HuH-7.5 (cell line): ENCODE measurements at places on chromosomes 1 and 21.

- DNase-seq, result no peak
Observed at GRCh38 chr21:31618696-31619430, 40.6 kb upstream of the SOD1 start.

GRCh38 chr21:31360717-31361116, 16.7 kb upstream of the TIAM1 start:
- no peak for DNase-seq

GRCh38 chr1:77281491-77282186, at the start of gene AK5:
Gene AK5, plus strand, starts transcription at chr1:77282019. Its CDS starts 295 bp downstream, at chr1:77282314.
- DNase-seq, result peak; percentile 16

DNA sequence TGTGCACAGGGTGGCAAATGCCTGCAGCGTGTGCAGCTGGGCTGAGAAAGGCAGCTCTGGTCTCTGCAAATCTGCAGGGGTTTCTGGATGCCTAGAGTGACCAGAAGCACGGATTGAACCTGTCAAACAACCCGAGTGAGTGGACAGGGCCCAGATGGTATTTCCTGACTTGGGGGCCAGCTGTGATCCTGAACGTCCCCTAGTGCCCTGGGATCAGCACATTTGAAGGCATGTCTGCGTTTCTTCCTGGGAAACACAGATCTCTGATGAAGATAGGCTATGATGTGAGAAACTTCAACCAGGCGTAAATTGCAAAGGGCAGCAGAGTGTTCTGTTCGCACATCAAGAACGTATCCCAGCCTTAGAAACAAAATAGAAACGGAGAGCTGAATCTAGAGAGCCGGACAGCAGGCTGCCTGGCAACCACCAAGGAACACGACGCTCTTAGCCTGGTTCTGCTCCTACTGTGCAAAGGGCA, 163.1 kb downstream of the KCNJ6 start:
- DNase-seq, result no peak

GRCh38 chr1:172790245-172790644, 131.3 kb downstream of the FASLG start:
- no peak for DNase-seq

- no peak for DNase-seq
Observed at GRCh38 chr1:25484096-25484495, 53.4 kb downstream of the MACO1 start.

- DNase-seq, result no peak
Observed at GRCh38 chr1:59156051-59156450, 140.8 kb upstream of the FGGY start.

DNA sequence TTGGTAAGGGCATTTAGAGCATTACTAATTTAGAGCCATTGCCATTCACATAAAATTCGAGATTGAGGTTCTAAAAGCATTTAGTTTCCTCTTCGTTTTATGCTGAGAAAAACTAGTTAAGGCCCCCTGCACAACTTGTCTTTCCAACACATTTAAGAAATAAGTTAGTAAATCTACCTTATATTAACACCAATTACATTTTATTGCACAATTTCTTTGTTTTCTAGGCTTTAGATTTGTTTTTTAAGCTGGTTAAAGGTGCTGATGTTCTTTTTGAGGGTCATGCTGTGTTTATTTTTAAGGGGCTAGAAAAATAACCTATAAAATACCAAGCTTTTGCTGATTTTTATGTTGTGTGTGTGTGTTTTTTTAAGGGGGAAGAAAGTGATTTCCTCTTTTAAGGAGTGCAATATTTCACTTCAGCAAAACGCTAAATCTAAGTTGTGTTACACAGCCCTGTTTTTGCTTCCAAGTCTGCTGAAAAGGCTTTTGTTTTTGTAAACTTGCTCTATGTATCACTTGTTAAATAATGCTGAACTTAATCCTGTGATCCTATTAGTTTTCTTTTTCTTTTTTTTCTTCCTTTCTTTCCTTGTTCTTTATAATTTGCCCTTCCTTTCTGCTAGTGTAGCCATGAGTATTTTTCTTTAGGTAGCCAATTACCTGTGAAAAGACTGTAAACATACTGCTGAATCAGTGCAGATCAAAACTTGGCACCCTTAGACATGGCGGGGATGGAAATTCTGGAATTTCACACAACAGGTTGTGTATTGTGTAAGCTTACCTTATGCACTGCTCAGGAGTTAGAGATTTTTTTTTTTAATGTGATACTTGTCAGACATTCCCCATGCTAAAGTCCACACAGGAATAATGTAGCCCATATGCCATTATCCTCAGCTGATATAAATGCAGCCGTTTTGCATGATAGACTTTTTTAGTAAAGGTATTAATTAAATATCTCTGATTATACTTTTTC, 1.5 kb downstream of the CEPT1 start:
- DNase-seq, result no peak

DNA sequence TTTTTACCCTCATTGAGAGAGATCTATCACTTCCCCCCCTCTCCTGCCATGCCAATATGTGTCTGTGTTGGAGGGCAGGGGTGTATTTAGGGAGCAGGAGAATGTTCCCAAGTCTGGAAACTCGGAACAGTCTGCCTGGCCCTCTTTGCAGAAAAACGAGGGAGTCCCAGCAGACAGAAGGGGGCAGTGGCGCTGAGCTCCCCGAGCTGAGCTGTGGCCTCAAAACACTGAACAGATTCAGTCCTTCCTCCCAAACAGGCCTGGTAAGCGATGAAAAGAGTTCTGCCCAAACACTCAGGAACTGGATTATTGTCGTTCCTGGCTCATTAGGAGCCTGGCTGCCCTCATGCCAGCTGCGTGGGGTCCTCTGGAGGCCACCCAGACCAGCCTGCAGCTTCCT, 981 bp downstream of the CLDN14 start:
- DNase-seq, result no peak

- DNase-seq, result no peak
Observed at GRCh38 chr1:205980237-205980870, 22.8 kb downstream of the RAB7B start.

DNA sequence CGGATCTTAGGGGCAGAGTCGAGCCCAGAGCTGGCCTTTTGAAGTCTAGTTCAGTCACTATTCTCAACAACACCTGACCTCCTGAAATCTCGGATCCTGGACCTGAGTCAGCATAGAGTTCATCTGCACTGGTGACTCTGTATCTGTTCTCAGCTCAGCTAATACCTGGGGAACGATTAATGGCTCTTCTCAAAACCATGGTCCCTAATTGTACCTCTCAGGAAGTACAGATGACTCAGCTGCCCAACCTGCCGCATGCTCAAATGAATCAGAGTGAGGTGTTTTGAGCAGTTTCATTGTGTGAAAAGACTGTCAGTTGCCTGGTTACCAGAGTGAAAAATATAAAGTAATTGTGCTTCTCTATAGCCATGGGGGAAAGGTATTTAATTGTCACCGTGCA, 89.2 kb downstream of the SLC35F3 start:
- DNase-seq, result no peak

- DNase-seq, result no peak
Observed at GRCh38 chr1:25645637-25646400, 29.2 kb downstream of the MAN1C1 start.

GRCh38 chr1:204685236-204686006, at the start of gene LRRN2:
Gene LRRN2, minus strand, starts transcription at chr1:204685738. Its CDS starts 65,746 bp downstream, at chr1:204619992.
- DNase-seq, result no peak

- DNase-seq, result no peak
Observed at GRCh38 chr1:201016211-201016651, 7.3 kb downstream of the KIF21B start.

- no peak for DNase-seq
Observed at GRCh38 chr1:79190074-79190473, 183.5 kb upstream of the ADGRL4 start.

GRCh38 chr1:16913833-16914662, 7.7 kb upstream of the CROCC start:
- peak; percentile 97 for DNase-seq

DNA sequence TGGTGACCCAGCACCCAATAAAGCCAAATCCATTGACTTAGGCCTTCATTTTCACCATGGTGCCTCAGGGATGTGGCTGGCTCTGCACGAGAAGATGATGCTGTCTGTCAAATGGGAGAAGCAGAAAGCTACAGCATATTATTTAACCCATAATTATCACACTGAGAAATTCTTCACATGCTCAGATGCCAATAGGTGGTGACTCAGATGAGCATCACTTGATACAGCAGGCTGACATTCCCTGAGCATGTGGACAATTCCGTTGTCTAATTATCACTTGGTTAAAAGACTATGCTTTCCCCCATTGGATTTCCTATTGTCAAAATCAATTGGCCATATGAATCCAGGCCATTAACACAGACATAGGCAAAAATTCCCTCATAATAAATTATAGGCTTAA, 44.0 kb upstream of the HSD3B1 start:
- no peak for DNase-seq

- no peak for DNase-seq
Observed at GRCh38 chr1:244394826-244395765, 56.6 kb downstream of the ADSS2 start.

DNA sequence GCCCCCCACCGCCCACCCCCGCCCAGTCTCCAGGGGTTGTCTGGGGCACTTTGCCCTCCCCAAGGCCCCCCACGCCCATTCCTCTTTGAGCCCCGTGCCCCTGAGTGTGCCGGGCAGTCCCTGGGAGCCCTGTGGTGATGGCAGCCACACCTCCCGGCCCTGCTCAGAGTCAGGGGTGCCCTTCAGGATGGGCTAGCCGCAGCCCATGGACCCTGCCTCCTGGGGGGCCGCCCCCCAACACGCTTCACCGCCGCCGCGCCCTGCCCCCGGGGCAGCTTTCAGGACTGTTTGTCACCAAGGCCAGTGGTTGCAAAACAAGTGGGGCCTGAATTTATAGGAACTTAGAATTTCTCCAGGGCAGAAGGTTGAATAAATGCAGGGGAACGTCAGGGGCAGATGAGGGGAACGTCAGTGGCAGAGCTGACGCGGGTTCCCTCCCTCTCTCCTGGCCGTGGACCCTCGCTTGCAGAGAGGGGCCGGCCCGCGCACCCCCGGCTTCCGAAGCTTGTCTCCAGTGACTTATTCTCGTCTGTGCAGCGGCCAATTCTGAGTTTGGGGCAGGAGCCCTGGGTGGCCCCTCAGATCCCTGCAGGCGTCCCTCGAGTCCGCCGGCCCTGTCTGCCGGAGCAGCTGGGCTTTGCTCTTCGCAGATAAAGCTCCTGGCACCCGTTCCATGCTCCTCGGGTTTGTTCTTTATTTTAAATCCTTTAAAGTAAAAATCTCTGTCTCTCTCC, 41.2 kb upstream of the ADARB1 start:
- no peak for DNase-seq

GRCh38 chr1:93738075-93738622, 56.5 kb upstream of the BCAR3 start:
- no peak for DNase-seq

- DNase-seq, result no peak
Observed at GRCh38 chr1:22772014-22772413, 61.4 kb downstream of the EPHB2 start.

DNA sequence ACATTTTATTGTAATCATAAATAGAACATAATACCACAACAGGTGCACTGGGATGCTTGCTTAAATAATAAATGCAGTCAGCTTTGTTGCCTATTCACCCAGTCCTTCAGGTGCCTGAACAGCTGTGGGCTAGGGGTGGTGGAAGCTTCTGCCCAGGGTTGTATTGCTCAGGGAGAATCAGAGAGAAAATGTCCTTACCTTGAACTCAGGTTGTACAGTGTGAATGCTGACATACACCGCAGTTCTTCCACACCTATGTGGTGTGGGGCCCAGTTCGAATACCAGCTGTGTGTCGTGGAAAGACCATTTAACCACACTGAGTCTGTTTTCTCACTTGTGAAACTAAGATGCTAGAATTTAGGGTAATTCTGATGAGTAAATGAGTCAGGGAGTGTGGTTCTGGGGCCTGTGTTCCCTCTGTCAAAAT, 115.7 kb upstream of the ATP1A1 start:
- DNase-seq, result no peak

GRCh38 chr1:179269071-179269470, 24.5 kb upstream of the SOAT1 start:
- no peak for DNase-seq

DNA sequence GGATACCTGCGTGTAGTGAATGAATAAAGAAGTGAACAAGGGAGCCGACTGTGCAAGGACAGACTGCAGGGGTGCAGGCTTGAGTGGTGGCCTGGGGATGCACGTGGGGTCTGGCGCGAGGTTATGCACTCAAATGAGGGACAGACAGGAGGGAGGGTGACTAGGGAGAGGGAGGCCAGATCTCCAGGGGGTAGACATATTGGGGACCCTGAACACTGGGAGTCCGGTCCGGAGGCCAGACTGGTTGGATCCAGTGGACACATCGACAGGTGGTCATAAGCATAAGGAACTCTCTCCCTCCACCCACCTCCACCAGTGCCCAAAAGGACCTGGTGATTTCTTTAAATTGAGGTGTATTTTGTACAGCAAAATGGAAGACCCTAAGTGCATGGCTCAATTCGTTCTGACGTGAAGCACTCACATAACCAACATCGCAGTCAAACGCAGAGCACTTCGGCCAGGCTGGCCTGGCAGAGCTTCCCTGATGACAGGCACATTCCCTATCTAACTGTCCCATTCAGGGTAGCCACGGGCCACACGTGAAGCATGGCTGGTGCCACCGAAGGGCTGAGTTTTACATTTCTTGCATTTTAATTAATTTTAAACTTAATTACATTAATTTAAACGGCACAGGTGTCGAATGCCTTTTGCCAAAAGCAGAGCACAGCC, 14.0 kb downstream of the WNT3A start:
- DNase-seq, result no peak

GRCh38 chr1:186802388-186802787, 26.4 kb upstream of the PLA2G4A start:
- no peak for DNase-seq

GRCh38 chr1:221644145-221644448, 97.8 kb downstream of the DUSP10 start:
- no peak for DNase-seq

- no peak for DNase-seq
Observed at GRCh38 chr1:70945251-70945650, 102.4 kb downstream of the PTGER3 start.

DNA sequence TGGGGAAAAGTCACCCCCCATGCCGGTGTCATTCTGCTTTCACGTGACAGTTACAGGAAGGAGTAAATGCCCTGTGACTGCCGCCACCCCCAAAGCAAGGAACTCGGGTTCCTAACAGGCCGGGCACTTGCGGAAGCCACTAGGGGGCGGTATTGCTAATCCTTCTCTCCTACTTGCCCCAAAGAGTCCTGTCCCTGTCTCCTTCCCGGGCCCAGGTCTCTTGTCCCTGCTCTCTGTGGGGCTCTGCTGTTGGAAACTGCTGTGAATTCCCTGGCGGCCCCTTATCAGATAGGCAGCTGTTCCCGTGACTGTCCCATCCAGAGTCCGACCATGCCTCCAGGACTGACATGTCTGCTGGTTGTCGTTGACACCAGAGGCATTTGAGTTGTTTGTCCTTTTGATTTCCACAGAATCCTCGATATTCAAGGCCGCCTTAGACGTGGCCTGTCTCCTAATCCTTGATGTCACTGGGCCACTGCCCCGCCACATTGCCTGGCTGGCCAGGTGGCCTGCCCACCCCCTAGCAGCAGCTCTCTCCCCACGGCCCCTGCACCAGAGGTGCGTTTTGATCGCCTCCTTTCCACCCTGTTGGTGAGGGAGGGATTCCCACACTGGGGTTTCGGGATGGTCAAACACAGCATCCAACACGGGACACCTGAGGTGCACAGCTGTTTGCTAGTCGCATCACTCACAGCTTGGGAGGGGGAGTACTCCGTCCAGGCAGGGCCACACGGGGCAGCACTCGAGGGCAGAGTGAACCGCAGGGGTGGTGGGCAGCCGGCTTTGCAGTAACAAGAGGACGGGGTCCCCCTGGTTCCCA, 37.3 kb downstream of the CHAF1B start:
- DNase-seq, result peak; percentile 59
